Activated naive CD4-positive, alpha-beta T cell treated with anti-CD3 and anti-CD28 coated beads, Interleukin-2, amount 50 U/mL, for 72 hours (primary cell): ENCODE measurements at places on chromosomes 6 and 20.

DNA sequence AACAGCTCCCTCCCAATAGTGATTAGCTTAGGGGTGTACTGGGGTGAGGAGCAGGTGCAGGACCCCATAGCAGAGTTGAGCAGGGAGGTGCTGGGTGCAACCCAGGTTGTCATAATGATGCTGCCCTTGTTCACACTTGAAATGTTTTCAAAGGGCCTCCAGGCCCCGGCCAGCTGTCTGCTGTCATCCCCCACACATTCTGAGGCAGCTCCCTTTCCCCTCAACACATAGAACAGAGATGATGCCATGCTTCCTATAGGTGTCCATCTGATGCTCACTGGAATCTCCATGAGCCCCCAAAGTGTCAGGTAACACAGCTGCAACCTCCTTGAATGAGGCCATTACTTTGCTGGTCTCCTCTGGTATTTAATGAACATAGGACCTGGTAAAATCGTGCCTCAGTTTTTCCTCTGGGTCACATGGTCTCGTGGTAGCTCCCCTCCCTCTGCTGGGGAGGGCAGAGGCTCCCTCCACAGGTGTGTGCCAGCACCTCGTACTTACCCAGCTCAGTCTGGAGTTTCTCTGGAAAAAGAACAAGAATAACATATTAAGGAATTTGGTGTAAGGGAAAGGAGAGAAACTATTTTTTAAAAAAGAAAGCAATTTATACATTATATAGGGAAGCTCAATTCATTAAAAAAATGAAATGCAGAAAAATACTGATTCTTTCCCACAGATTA, 5.6 kb downstream of the BTNL2 start:
- DNase-seq: no peak

GRCh38 chr6:160190973-160191372, 67.6 kb downstream of the SLC22A2 start:
- DNase-seq: no peak

- no peak for DNase-seq
These were observed 224.5 kb downstream of the GMDS start for GRCh38 chr6:2020909-2021308.

GRCh38 chr20:32327087-32327681, 30.9 kb upstream of the ASXL1 start:
- no peak for DNase-seq

- DNase-seq: peak; percentile 59
These were observed 609 bp downstream of the OGFRL1 start for GRCh38 chr6:71289039-71289801.

DNA sequence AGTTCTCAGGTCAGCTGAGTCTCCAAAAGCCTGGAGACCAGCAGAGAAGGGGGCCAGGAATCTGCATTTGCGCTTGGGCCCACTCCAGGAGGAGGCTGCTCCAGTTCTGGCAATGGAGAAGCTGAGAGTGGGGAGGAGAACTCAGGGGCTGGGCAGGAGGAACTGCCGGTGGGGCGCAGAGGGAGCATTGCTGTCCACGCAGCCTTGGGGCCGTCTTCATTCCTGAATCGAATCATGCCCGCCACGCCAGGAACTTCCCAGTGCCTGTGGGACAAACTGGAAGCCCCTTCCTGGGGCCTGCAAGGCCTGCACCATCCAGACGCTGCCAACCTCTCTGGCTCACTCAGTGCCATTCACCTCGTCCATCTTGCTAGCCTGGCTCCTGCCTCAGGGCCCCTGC, 16.9 kb downstream of the RAB44 start:
- DNase-seq: no peak

GRCh38 chr6:44219815-44220784, 3.3 kb upstream of the SLC29A1 start:
- no peak for DNase-seq

DNA sequence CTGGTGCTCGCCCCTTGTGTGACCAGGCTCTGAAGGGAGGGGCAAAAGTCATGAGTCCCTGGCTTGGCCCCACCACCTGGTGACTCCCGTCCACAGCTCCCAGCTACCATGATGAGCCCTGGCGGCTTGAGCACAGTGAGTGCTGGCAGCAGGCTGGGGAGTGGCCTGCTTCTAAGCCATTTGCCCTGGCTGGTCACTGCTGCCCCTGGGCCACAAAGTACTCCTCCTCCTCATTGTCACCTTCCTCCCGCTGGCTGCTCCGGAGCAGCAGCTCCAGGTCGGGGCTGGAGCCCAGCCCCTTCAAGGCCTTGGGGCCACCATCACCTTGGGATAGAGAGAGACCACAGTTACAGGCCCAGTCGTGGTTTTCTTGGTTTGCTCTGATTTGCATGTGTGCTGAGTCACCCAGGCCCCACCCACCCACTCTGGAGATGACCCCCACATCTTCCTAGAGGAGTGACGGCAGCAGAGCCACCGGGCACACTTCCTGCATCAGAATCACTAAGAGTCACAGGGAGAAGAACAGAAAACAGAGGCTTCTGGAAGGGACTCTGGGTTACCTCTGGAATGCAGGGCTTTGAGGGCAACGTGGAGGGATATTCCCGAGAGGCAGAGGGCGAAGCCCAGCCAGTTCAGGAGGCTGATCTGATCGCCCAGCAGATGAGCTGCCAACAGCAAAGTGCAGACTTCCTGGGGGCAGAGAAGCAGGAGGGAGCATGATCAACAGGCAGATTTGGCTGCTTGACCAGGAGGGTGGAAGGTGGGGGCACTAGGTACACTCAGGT, 42.1 kb upstream of the CDH22 start:
- no peak for DNase-seq

DNA sequence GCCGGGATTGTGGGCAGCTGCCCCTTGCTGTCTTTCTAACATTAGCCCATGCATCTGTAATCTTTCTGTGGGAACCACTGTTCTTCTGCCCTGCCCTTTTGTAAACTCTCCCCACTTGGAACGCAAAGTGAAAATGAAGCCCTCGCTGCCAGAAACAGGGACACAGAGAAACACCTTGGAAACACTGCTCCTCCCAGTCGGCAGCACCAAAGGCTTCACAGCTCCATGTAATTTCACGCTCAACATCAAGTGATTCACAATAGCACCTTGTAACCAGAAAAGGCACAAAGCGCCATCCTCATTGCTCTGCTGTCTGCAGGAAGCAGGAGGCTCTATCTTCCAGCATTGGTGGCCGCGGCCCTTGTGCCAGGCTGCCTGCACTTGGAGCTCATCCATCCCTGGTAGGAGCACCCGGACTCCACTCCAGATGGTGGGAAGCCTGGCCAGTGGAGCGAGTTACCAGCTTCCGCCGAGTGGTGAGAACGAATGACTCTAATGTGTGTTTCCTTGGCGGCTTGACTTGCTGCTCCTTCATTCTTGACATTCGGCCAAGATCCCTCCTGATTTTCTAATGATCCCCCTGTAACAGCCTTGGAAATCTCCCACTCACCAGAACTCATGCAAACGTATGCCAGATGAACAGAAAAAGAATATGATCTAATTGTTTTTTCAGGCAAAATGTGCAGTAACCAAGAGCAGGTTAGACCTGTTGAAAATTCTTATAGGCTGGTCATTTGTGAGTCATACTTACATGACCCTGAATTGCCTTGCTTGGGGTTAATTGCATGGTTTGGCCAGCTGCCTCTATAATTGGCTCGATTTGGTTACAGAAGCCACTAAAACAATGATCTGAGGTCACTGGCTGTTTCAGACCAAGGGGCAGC, 169.1 kb upstream of the CDYL start:
- DNase-seq: no peak

DNA sequence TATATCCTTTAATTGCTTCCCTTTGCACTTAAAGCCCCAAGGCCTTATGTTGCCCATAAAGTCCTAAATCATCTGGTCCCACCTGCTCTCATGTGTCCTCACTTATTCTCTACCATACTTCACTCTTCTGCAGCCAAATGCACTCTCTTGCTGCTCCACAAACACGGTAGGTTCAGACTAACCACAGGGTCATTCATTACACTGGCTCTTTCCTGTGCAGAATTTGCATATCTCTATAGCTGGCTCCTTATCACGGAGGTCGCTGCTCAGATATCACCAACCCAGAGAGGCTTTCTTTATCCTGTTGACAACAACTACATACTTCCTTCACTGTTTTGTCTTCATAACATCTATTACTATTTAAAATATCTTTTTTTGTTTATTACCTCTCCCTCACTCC, 86.8 kb downstream of the MOXD1 start:
- no peak for DNase-seq

GRCh38 chr6:80143419-80143937, 37.0 kb downstream of the BCKDHB start:
- DNase-seq: no peak

DNA sequence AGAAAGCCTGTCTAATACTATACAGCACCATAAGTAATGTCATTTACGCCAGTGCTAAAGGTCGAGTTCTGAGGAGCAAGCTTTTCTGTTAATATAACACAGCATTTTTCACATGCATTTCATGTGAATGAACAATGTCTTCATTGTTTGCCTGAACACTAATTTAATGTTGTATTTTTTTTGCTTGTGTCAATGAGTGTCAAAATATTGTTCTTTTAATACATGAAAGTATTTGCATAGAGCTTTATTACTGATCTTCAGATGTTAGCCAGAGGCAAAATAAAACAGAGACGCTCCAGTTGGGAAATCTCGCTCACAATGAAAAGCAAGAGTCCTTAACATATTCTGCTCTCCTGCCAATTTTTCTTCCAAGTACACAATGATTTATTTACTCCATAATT, 151.8 kb downstream of the FOXC1 start:
- DNase-seq: no peak

DNA sequence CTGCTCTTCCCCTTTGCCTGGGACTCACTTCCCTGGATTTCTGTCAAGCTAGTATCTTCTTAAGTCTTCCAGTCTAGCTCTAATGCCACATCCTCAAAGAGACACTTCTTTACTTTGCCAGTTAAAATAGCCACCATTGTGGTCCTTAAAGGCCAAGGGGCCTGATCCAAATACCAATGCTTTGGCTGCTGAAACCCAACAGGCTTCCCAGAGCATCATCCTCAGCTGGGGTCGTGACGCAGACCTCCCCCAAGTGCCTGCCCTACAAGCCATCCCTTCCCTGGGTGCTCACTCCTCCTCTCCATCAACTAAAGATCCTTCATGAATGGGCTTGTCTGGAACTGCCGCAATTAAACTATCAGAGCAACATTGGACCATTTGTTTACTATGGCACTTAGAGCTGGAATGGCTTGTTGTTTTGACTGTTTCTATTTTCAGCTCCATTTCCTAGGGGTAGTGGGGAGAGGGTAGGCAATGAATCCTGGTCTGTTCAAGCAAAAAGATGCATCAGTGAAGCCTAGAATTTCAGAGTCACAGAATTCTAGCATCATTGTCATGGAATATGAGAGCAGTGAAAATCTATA, 79.6 kb upstream of the SIRPA start:
- DNase-seq: no peak

DNA sequence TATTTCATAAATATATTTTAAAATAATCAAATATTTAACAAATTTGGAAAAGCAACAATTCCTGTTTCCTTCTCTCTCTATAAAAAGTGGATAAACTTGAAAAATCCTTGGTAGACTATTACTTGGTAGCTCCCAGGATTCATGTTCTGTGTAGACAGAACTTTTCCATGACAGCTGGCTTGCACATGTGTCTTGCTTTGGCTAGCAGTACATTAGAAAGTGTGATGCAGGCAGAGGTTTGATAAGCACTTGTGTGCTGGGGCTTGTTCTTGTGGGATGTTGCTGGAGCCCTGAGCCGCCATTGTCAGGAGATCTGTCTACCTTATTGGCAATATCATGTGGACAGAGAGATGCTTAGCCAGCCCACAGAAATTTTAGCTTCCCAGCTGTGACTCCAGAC, 327.2 kb downstream of the CDKAL1 start:
- no peak for DNase-seq

GRCh38 chr6:10409233-10409721, 5.6 kb downstream of the TFAP2A start:
- no peak for DNase-seq
